ENCODE measurements at places on chromosomes 7 and 10.

GRCh38 chr10:60082341-60082740 lies 176.0 kb upstream of the CCDC6 start:
- no peak for DNase-seq

DNA sequence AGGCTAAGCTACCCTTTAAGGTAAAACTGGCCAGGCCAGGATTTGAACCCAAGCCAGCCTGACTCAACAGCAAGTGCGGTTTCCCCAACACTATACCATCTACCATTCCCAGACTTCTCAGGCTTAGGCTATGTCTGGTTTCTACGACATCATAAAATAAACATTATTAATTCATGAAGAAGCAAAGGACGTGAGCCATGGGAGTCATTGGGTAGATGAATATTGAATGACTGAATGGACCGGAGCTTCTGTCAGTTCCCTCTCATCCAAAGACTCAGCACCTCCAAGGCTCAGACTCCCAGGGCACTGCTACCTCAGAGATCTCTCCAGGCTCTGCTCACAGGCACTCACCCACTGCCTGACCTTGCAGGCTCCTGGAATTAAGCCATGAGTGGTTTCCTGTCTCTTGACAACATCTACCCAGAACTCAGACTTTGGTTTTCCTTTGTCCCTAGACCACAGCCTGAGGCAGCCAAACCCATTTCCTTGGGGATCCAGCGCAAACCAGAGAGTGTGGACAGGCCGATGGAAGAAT lies 64.6 kb upstream of the STEAP1B start:
- DNase-seq: no peak

DNA sequence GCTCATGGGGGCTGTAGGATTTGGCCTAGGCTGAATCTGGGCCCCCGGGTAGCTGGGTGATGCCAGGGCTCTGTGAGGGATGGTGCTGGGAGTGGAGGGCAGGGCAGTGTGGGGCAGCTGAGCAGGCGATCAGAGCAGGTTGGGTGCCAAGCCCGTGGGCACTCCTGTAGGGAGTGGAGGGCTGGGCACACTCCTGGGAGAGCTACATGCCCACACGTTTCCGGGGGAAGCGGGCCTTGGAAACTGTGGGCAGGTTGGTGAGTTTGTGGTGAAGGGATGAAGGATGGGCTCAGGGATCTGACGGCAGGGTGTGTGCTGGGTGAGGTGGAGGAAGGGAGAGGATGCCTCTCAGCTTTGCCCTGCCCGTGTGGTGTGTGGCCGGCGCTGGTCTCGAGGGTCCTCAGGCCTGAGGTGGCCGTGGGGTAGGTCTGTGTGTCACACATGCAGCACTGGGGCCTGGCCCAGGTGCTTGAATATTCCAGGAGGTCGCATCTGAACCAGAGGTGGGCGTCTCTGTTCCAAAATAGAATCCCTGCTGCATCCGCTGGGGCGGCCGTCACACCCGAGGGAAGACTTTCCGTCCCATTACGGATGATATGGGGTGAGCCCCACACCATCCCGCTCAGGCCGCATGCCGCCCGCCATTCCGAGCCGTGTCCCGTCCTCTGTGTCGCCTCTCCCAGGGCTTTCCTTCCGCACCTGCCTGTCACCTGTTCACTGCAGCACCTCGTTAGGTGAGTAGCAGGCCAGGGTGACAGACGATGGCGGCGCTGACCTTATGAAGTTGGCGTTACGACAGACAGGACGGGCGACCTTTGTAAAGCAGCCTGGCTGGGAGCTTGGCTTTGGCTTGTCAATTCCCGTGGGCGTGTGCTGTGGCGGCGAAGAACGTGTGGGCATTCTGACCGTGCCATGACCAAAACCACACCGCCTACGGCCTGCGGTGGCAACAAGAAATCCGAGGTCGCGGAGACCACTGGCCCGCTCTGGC lies 143.6 kb downstream of the ACTR3B start:
- DNase-seq: no peak

DNA sequence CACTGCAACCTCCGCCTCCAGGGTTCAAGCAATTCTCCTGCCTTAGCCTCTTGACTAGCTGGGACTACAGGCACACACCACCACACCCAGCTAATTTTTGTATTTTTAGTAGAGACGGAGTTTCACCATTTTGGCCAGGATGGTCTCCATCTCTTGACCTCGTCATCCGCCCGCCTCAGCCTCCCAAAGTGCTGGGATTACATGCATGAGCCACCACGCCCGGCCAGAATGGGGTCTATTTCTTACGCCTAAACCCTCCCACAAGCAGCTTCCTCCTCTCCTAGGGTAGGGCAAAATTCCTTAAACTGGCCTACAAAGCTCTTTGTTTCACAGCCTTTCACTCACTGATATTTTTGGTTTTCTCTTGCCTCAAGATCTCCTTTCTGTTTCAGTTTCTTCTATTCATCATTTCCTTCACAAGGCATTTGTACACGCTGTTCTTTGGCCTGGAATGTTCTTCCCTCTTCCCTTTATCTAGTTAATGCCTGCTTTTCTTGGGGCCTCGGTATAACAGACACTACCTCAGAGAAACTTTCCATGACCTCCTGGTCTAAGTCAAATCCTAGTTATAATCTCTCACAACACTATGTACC lies 6.7 kb downstream of the CPEB3 start:
- DNase-seq: no peak

DNA sequence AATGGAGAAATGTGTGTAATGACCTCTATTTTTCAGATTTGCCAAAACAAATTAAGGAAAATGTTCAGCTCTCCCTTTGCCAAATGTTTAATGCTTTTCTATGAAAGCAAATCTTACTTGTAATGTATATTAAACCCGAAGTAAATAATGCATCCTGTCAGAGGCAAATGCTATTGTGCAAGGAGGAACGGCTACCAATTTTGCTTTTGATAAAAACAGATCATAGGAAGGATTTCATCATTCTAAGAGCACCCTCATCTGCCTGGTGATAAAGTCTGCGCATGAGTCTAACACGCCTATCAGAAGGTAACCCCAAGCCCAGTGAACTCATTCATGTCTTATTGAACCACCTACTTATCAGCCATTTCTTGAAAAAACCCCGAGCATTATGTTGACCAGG lies 412.4 kb upstream of the MKI67 start:
- DNase-seq: no peak

DNA sequence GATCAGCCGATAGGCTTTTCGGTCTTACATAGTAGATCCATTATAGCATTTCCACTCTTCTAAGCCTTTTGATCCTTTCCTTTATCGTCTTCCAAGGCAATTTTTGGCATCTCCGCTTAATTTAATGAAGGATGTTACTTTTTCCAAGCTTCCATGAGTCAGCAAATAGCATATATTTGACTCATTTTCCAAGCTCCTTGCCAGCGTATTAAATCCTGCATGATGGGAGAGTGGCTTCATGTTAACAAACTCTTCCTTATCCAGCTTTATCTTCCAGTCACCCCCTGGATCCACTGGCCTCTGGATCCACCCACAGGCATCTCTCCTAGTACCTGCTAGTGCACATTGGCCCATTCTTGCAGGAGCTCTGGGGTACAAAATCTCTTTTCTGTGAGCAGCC lies 13.0 kb downstream of the OR9A2 start:
- DNase-seq: no peak

DNA sequence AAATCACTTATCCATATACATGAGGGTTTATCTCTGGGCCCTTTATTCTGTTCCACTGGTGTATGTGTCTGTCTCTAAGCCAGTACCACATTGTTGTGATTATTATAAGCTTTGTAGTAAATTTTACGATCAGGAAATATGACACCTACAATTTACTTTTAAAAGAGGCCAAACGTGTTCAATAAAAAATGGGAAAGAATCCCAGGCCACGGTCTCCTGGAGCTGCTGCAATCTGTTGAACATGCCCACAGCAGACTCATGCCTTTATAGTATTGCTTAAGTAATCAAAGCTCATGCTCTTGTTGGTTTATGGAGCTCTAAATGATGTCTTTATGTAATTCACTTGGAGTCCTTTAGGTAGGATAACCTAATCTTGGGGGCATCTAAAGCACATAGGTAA lies 273.0 kb downstream of the ZMYND11 start:
- no peak for DNase-seq

DNA sequence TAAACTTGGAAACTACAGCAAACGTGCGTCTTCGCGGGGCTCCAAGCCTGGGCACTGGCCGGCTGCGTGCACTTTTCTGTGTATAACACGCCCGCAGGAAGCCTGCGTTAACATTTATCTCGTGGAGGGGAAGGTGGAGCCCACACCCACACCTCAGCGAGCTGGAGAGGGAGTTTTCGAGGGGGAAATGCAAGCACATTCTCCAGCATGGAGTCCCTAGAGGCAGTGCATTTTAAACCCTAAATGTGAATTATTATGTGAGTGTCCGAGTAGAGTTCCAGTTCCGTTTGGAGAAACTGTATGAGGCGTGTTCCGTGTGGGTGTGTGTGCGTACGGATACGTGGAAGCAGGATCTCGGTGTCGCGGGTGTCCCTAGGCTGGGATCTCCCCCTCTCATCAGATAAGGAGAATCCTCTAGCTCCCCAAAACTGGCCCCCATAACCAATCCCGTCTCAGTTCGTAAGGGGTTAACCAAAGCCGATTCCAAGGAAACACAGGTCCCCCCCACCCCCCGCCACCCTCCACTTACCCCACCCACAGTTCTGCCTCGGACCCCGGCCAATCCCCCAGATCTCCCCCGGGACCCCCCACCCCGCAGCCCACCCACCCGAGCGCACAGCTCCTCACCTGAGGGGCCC lies 403 bp downstream of the CDK6 start:
- DNase-seq: no peak

GRCh38 chr7:139681463-139681755 lies 96.4 kb downstream of the HIPK2 start:
- DNase-seq: no peak

DNA sequence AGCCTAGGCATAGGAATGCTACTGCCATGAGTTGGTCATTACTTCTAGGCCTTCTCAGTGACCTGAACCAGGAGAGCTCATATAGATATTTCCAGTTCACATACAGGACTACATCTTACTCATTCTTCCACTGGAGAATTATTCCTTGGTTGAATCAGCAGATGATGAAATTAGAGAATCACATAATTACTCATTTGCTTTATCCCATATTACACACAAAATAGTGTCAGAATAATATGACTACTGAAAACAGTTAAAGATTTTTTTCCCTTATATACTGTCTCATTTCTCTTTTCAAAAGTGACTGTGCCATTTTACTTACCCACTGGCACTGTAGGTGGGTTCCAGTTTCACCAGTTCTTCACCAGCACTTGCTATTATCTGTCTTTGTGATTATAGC lies 18.5 kb downstream of the BMS1 start:
- no peak for DNase-seq

DNA sequence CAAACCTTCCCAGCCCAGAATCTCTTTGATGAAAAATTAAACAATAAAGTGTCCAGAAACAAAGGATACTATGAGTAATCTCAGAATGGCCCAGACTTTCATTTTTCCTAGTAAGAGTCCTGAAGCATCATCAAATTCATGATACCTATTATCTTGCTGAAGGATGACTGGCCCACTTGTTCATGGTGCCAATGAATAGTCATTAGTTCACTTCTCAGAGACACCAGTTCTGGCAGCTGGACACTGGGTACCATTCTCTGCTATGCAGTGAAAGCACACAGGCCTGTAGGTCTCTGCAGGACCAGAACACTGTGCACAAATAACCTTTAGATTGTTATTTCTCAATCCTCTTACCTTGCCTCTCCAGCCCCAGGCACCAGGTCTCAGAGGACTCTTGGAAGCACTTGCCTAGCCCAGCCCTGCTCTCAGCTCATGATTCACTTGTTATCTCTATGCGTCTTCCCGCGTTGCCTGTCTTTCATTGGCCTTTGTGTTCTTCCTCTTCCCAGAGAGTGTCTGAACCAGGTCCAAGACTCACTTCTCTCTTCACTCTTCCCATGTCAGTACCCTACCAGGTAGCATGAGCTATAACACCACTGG lies 98.1 kb upstream of the AGBL3 start:
- DNase-seq: no peak

DNA sequence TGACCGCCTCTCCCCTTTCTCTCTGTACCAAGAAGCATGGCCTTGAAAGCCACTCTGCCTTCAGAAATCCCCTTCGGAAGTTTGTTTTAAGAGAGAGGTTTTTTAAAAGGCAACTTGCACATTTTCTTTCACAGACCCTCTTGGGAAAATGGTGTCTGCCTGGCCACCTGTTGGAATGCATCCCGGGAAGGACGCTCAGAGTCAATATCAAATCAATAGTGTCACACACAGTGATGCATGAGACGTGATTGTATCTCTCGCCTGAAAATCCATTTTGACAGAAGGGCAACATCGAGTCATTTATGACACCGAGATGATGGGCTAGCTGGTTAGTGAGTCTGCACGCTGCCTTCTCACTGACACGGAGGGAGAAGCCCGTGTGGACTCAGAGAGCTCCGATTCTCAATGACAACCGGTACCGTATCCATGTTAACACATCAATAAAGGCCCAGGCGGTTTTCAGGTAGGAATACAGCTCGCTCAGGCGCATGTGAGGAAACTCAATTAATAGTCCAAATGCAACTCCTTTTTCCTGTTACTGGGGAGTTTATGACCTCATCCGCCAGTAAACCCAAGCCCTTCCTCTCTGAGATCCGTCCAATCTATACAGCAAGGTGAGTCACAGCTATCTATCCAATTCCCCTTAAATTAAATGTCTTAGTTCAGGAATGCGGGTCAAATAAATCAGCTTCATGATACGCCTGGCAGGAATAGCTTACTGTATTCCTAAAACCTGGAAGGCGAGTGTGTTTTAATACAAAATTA lies 621.5 kb upstream of the MKI67 start:
- no peak for DNase-seq

DNA sequence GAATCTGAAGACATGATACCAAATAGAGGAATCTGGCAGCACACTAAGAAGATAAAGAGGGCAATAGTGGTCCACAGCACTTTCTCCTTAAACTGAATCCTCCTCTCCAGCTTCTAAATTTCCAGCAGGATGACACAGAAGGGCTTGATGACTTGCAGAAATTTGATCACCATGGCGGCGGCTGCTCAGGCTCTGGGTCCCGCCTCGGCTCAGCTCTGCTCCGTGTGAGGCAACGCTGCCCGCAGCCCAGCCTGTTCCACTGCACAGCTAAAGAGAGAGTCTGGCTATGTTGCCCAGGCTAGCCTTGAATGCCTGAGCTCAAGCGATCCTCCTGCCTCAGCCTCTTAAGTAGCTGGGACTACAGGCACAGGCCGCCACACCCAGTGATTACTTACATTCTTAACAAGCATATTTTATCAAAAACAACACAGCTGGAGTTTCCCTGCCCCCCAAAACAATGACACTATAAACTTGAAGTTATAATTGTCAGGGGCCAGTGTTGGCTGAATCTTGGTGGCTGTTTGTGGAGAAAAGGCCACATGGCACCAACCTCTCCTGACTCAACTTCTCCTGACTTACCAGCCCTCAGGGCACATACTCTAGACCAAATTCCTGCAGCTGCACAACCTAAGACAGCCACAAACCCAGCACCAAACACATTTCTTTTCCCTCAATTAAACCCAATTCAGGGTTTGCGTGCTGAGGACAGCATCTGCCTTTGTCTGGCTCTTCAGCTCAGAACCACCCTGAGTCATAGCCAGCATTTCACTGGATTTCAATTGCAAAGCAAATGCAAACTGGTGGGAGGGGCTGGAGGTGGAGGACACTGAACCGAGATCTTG lies 11.6 kb upstream of the TNPO3 start:
- DNase-seq: no peak

- no peak for DNase-seq
These were observed 152.2 kb downstream of the CRPPA start for GRCh38 chr7:16268821-16269768.

GRCh38 chr7:130461272-130461671 lies 20.5 kb upstream of the CEP41 start:
- DNase-seq: no peak
